ENCODE measurements at places on chromosomes 5 and 9.

DNA sequence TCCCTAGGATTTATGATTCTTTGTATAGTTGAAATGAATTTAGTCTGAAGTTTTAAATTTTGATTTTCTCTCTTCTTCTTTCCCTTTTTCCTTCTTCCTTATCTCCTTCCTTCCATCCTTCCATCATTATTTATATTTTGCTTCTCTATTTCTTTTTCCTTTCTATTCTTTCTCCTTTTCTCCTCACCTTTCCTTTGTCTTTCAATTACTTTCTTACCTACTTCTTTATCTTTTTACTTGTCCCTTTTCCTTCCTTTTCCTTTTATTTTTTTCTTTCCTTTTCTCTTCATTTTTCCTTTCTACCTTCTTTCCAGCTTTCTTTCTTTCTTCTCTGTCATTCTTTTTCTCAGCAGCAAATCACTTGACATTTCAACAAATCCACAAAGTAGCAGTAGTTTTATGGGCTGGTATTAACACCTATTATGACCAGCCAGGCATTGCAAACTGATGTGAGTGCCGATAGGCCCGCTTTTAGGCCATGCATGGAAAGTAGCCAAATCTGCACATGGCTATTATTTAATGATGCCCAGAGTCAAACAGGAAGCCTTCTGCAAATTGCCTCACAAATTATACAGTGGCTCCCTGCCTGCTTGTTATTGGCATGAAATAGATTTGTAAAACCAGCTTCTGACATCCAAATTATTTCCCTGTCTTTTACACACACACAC lies 37.1 kb upstream of the NR3C1 start:
- DNase-seq = no peak

DNA sequence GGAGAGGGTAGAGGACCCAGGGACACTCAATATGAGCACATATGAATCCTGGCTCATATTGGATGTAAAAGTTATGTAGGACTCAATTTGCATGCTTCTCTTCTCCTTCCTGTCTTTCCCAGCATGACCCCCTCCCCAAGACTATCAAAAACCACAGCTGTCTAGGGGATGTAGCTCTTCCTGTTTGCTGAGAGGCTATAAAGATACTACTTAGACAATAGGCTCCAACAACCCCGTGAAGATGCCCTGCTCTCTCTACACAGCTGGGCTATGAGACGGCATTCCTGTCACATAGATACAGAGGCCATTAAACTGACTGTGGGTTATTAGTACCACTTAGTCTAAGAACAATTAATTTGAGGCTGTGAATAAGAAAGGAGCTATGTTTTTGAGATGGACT lies 56.5 kb upstream of the PCSK1 start:
- DNase-seq = no peak

- no peak for DNase-seq
Observed at GRCh38 chr5:127563136-127563535, 45.7 kb downstream of the PRRC1 start.

GRCh38 chr5:179345183-179345432 lies 153 bp downstream of the ADAMTS2 start:
- DNase-seq = no peak

GRCh38 chr9:134987906-134988700 lies 70.4 kb upstream of the FCN1 start:
- no peak for DNase-seq

Measured in HS-27A (cell line).